Stimulated activated CD4-positive, alpha-beta T cell treated with anti-CD3 and anti-CD28 coated beads, Interleukin-15, amount 100 ng/mL, for 1 hour (primary cell): ENCODE measurements at places on chromosomes 11 and 22.

GRCh38 chr22:29337631-29338284 is 22.3 kb upstream of the RASL10A start:
- DNase-seq, result no peak

GRCh38 chr11:134532131-134532920 is 120.3 kb upstream of the B3GAT1 start:
- no peak for DNase-seq

GRCh38 chr22:37484480-37485394 is 1.4 kb downstream of the MFNG start:
- peak; percentile 61 for DNase-seq

- no peak for DNase-seq
These were observed 43.3 kb downstream of the USP35 start for GRCh38 chr11:78231962-78232501.

GRCh38 chr11:1152316-1153104 is 5.2 kb upstream of the MUC5AC start:
- DNase-seq, result no peak

GRCh38 chr11:37105427-37105826 is 507.4 kb upstream of the RAG2 start:
- no peak for DNase-seq

- DNase-seq, result no peak
These were observed 100.6 kb upstream of the FGF3 start for GRCh38 chr11:69919659-69920344.

DNA sequence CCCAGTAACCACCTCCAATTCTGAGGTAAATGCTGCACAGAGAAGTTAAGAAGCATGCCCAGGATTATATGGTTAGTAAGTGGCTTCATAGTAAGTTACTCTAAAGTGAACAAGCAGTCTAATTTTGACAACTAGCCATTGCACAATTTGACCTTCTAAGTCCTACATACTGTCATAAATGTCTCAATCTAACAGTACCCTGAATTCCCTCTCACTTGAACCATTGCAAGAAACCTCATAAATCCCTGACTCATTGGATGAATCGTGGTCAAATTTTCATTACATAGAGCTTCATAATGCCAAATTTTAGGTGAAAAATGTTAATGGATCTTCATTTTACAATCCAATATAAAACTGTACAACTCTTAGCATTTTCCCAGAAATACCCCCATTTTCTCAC is 217.3 kb upstream of the GRIA4 start:
- DNase-seq, result no peak

- no peak for DNase-seq
These were observed 75.4 kb downstream of the TRPC6 start for GRCh38 chr11:101508370-101508769.

- no peak for DNase-seq
These were observed 20.7 kb upstream of the TPBGL start for GRCh38 chr11:75219869-75220268.

DNA sequence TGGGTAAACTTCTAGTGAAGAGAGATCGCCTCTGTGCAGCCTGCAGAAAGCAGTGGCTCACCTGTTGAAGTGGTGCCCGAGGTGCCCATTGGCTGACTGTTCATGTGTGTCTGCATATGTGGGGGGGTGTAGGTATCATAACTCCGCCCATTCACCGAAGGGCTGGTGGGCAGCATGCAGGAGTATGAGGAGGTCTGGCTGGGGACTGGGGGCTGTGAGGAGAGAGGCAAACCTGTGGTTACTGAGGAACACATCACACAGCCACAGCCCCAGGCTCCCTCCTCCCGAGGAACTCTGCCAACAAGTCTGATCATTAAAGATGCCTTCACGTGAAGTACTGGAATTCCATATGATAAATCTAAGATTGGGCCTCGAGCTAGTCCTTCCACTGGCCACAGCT is 20.5 kb downstream of the PAX6 start:
- DNase-seq, result no peak

DNA sequence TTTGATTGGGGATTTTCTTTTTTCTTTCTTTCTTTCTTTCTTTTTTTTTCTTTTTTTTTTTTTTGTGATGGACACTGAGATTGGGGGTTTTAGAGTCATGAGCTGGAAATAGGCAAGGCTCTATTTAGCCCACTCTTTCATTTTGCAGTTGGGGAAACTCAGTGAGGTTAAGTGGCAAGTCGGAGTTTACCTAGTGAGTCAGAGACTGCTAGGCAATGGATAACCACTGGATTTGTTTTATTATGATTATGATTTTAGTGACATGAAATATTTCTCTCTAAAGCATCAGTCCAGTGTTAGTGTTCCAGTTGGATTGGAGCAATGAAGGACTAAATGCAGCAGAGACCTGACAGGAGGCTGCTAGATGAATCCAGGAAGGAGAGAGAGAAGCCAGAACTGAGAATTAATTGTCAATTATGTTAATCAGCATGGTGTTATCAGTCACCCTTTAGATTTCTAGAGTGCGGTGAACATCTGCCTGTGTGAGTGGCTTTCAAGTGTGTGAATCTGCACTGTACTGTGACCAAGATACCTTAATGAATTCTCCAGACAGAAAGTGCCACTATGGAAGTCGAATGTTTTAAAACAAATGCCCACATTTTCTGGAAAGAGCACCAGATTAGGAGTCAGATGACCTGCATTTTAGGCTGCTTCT is 10.9 kb downstream of the BMAL1 start:
- no peak for DNase-seq

GRCh38 chr22:44404341-44405020 is 91.7 kb upstream of the SHISAL1 start:
- DNase-seq, result no peak

- DNase-seq, result no peak
These were observed 13.0 kb downstream of the SCN3B start for GRCh38 chr11:123641495-123641840.

DNA sequence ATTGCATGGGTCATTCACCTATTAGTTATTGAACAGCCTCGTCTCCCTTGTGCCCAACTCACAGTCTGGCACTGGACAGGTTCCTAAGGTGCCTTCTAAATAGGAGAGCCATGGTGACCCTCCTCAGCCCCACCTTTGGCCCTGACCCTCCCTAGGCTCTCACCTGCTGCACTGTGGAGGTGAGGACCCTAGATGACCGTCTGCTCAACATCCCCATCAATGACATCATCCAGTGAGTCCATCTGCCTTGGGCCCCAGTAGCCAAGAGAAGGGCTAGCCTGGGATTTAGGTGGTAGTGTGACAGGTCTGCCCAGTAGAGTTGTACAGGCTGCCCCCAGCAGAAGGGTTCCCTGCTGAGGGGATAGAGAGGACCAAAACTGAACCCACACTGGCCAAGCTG is 13.6 kb downstream of the UCP2 start:
- DNase-seq, result no peak

GRCh38 chr22:35985371-35985770 is 43.3 kb downstream of the RBFOX2 start:
- DNase-seq, result no peak

- DNase-seq, result peak; percentile 29
These were observed 13.8 kb downstream of the GGT5 start for GRCh38 chr22:24230911-24231656.

GRCh38 chr11:119861160-119861559 is 132.2 kb upstream of the NECTIN1 start:
- DNase-seq, result no peak

- no peak for DNase-seq
These were observed 93.0 kb downstream of the CELSR1 start for GRCh38 chr22:46444390-46444854.

DNA sequence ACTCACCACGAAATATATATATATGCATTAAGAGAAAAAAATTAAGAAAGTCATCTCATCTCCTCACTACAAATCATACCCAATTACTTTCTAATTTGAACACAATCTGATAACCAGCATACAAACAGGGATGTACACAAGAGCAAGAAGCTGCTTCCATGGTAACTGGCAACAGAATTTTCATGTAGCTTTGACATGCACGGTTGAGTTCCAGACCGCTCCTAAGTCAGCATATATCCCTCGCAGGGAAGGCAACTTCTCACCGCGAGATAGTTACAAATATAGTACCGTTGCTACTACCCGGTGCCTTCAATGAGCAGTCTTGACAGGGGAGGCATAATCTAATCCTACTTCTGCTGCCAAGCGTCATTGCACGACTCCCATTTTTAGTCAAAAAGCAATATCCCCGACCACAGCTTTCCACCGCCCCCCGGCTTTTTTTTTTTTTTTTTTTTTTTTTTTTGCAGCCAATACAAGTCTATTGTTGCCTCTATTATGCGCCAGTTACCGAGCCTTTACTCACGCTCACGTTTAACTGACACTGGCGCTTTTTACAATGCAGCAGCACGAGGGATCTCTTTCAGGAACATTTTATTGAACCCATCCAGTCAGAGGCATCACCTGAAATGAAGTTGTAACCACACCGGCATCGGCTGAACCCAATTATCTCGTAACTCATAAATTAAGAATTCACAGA is 2.2 kb downstream of the CADM1 start:
- DNase-seq, result no peak

DNA sequence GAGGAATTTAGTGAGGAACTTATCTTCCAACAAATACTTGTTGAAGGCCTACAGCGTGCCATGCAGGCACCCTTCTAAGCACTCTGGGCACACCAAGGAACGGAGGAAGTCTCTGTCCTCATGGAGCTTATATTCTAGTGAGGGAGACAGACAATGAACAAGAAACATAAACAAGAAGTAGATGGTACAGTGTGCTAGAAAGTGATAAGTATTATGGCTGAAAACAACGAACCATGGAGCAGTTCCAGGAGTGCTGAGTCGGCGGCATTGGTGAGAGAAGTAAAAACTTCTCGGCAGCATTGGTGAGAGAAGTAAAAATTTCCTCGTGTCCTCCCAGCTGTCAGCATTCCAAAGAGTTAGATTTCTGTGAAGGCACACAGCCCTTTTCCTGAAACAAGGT is 53.2 kb downstream of the FAM76B start:
- no peak for DNase-seq

GRCh38 chr11:57459164-57460021 is 935 bp upstream of the RTN4RL2 start:
- no peak for DNase-seq

- DNase-seq, result no peak
These were observed 17.3 kb upstream of the RASD2 start for GRCh38 chr22:35523167-35523947.

DNA sequence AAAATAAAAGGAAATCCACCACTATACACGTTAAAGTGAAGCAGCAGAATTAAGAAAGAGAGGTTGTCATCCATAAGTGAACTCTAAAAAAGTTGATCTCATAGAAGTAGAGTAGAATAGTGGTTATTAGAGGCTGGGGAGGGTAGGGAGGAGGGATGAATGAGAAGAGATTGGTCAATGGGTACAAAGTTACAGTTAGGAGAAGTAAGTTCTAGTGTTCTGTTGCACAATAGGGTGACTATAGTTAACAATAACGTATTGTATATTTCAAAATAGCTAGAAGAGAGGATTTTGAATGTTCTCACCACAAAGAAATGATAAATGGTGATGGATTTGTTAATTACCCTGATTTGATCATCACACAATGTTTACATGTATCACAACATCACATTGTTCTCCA is 72.0 kb downstream of the CD82 start:
- no peak for DNase-seq

DNA sequence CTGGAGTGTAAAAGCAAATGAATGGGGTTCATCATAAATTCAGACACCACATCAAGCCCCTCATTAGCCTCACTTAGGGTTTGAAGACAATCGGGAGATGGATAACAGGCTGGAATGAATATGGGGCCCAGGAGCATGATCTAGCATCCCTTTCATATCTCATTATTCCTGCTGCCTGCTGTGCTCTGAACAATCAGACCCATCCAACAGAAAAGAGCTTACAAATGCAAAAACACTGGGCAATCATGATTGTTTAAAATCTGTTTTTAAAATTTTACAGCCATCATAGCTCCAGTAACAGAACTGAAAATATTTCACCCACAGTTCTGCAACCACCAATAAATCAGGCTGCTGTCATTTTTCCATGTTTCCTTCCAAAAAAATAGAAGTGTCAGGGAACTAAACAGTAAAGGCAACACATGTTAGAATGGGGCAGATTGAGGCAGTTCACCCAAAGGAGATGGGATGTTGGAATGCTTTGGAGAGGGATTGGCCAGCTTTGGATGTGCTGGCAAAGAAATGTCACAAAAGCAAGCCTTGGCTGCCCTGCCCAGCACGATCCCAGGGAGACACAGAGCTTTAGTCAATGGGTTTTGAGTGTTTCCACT is 47.8 kb upstream of the BMAL1 start:
- no peak for DNase-seq

DNA sequence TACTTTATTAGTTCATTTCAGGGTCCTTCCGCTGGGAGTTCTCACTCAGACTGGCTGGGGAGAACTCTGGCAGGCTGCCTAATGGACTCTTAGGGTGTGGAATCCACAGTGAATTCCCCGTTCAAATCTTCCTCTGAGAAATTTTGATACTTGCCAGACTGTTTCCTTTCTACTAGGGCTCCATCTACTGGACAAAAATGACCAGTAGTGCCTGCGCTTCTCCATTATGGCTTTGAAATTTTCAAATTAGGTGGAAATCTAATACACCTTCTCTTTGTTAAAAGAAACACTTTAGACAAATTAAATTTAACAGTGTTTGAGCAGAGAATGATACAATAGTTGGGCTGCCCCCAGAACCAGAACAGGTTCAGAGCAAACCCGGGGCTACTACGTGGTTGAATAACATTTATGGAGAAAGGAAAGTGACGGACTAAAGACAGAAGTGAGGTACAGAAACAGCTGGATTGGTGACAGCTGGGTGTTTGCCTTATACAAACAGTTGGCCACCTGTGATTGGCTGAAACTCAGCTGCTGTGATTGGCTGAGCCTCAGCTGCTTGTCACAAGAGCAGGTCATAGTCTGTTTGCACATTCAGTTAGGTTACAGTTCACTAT is 52.9 kb upstream of the FDX1 start:
- DNase-seq, result no peak

GRCh38 chr11:12800871-12801270 is 126.7 kb downstream of the TEAD1 start:
- DNase-seq, result no peak

GRCh38 chr22:39729141-39729934 is 158.8 kb downstream of the CACNA1I start:
- no peak for DNase-seq

- no peak for DNase-seq
These were observed 298.4 kb upstream of the LUZP2 start for GRCh38 chr11:24198481-24198880.

GRCh38 chr11:2591805-2592204 is 108.0 kb downstream of the KCNQ1OT1 start:
- DNase-seq, result no peak

GRCh38 chr11:79258576-79258975 is 182.3 kb downstream of the TENM4 start:
- no peak for DNase-seq

DNA sequence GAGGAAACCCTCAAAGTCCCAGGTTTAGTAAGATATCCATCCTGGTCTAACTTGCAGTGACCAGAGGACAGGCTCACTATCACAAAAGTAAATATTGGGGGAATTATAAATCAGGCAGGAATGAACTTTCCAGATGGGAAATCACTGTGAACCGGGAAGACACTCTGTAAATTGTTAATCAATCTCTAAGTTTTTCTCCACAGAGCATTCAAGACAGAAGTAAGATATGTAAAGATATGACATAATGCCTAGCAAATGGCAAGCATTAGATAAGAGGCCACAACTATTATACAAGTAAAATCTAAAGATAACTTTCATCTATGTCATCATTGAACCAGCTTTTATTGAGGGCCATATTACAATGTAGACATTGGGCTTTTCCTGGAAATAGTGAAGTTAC is 35.3 kb upstream of the LRRC4C start:
- no peak for DNase-seq

GRCh38 chr11:2458321-2458720 is 13.5 kb downstream of the KCNQ1 start:
- DNase-seq, result no peak

- no peak for DNase-seq
These were observed 669 bp downstream of the KDM4D start for GRCh38 chr11:94974178-94974577.

- DNase-seq, result no peak
These were observed 941.7 kb downstream of the NTM start for GRCh38 chr11:132312161-132312560.
